ENCODE measurements at places on chromosomes 2 and 18.

GRCh38 chr2:149056541-149057255 is 18.2 kb downstream of the LYPD6B start:
- DNase-seq = no peak

DNA sequence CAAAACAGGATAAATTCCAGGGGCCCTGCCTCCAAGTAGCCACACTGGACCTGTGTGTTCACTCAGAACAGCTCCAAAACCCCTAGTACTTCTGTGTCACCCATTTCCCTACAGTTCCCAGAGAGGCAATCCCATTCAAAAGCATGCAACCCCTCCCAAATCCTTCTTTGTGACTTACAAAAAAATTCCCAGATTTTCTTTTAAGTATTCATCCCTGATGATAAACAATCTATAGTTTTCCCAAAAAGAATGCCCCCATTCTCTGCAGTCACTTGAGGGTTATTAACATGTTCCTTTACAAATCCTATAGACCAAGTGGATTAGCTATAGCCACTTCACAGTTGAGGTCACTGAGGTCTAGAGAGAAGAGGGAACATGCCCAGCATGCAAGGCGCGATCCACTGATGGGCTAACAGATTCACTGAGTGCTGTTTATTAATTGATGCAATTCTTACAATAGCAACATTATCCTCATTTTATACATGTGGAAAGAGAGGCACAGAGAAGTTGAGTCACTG is 85.4 kb downstream of the MYL12B start:
- DNase-seq = no peak

DNA sequence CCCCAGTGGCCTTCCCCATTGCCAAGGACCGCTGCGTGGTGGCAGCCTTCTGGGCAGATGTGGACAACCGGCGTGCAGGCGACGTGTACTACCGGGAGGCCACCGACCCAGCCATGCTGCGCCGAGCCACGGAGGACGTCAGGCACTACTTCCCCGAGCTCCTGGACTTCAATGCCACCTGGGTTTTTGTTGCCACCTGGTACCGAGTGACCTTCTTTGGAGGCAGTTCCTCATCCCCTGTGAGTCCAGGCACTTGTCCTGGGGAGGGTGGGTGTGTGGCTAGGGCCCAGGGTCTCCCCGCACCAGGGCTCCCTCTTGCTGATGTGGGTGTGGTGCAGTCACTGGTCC is 31.9 kb downstream of the SNED1 start:
- DNase-seq = no peak

DNA sequence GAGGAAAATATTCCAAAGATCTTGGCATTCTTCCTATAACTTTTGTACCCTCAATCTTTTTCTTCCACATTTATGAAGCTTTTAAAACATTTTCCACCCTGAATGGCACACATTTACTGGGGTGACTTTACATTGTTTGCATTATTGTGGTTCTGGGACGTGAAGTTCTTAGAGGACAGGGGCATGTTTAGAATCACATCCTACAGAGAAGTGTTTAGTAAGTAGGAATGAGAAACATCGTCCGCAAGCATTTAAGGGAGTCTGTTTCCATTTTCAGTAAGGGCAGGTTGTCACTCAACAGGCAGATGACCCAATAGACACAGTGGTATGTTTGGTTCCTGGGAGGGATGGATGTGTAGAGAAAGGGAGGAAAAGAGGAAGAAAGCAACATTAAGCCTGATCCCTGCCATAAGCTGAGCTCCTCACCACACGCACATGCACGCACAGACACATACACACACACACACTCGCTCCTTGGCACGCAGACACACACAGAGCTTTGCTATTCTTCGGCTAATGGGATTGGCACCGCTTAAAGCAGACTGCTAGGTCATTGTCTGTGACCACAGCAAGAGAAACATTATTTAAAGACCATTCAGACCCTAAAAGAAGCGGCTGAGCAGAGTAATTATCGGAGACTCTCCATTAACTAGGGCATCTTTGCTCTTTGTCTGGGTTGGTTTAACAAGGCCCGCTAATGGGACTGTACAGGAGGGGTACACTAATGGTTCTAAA is 14.2 kb upstream of the PLEKHM3 start:
- no peak for DNase-seq

DNA sequence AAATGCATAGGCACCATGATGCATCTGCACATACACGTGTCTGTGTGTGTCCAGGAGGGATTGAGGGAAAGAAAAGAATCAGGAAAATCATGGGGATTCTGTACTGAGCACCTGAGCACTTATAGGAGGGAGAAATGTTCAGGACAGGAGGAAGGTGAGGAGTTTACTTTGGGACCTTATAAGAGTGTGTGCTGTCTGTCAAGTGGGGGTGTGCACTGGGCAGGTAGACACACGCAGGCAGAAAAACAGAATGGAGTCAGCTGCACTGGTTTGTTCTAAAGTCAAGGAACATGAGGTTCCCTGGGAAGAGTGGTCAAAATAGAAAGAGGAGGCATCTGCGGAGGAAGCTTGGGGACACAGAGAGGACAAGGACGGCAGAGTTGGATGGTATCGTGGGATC is 92.2 kb upstream of the KCTD1 start:
- no peak for DNase-seq

DNA sequence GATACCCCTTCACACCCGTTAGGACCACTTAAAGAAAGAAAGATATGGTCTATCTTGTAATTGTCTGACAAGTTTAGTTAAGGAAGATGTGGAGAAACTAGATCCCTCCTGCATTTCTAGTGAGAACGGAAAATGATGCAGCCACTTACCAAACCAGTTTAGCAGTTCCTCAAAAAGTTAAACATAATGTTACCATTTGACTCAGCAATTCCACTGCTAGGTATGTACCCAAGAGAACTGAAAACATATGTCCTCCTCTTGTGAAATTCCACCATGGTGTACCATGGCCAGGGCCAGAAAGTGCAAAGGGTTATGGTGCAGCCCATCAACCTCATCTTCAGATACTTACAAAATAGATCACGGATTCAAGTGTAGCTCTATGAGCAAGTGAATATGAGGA is 79.0 kb upstream of the ID2 start:
- no peak for DNase-seq

- DNase-seq = no peak
These were observed 49.1 kb downstream of the CLIP4 start for GRCh38 chr2:29164091-29164846.

DNA sequence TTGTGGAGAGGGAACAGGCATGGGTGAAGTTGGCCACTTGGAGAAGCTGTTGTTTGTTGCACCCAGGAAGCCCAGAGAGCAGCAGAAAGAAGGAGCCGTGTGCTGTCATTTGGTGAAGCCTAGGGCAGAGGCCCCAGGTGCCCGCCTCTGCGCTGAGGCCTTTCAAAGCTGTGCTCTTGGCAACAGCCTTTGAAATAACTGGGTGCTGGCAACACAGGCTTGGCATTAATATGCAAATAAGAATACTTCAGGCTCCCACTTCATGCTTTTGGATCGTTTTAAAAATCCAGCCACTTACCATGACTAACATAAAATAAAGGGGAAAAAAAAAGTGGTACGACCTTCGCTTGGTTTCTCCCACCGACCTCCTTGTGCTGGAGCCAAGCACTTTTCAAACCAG is 41.1 kb downstream of the DHRS9 start:
- DNase-seq = no peak

All from activated CD4-positive, alpha-beta T cell treated with anti-CD3 and anti-CD28 coated beads, Interleukin-2, amount 50 U/mL, for 48 hours (primary cell).